Stimulated activated CD4-positive, alpha-beta T cell treated with anti-CD3 and anti-CD28 coated beads, Interleukin-2, amount 100 ng/mL, for 24 hours (primary cell): ENCODE measurements at places on chromosomes 6 and 20.

GRCh38 chr6:160950507-160950906, 41.1 kb upstream of the MAP3K4 start:
- DNase-seq = no peak

GRCh38 chr6:54860132-54860531, 13.6 kb downstream of the FAM83B start:
- no peak for DNase-seq

GRCh38 chr20:57772349-57772964, 62.6 kb upstream of the PMEPA1 start:
- DNase-seq = no peak

GRCh38 chr6:125913864-125914351, 42.7 kb upstream of the HINT3 start:
- no peak for DNase-seq

DNA sequence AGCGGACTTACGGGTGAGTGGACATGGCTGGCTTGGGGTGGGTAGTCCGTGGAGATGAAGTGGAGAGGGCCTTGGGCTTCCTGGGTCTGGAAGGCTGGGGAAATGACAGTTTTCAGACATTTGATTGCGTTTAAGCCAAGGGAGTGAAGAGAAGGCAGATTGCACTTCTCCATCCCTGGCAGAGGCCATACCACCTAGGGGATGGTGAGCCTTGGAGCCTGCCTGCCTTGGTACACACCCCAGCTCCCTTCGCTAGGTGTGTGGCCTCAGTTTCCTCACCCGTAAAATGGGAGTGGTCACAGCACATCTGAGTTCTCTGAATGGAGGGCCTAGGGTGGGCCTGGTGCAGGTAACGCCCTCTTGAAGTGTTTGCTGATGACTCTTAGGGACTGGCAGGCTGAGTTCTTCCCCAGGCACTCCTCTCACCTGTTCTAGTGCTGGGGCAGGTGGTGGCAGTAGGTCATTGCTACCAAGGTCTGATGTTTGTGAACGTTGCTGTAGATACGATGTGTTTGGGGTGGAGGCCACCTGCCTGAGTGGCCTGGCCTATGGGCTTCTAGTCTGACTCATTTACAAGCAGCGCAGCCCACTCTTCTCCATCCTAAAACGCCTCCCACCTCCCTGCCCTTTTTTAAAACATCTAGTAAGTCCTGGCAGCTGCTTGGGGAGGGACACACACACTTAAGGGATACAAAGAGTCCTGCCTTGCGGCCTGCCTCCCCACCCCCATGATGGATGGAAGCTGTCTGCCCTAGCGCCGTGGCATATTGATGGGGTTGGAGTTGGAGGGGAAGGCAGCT, 2.3 kb downstream of the RBM38 start:
- DNase-seq = no peak
